ENCODE measurements at places on chromosomes 11 and 22.

- DNase-seq = no peak
These were observed 41.0 kb upstream of the RASSF10 start for GRCh38 chr11:12968101-12968500.

GRCh38 chr11:114019046-114019445, 40.5 kb upstream of the ZBTB16 start:
- no peak for DNase-seq

GRCh38 chr11:104881117-104881794, 17.0 kb downstream of the CASP12 start:
- no peak for DNase-seq

- DNase-seq = no peak
These were observed 31.7 kb upstream of the ABCC8 start for GRCh38 chr11:17508306-17508705.

DNA sequence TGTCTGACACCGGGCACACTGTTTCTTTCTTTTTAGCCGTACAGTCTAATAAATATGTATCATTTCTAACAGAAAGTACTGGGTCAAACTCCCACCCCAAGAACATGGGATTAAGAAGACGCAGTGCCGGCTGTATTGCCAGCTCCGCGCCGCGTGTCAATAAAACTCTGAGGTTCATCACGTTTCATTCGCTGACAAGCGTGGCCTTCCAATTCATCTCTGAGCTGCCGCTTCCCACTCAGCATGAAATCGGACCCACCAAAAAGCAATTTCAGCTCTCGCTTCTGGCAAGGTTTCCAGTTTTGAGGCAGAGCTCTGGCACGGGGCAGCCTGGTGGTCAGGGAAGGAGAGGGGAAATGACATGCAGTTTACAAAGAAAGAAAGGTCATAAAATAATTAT, 819.8 kb downstream of the OPCML start:
- DNase-seq = no peak

DNA sequence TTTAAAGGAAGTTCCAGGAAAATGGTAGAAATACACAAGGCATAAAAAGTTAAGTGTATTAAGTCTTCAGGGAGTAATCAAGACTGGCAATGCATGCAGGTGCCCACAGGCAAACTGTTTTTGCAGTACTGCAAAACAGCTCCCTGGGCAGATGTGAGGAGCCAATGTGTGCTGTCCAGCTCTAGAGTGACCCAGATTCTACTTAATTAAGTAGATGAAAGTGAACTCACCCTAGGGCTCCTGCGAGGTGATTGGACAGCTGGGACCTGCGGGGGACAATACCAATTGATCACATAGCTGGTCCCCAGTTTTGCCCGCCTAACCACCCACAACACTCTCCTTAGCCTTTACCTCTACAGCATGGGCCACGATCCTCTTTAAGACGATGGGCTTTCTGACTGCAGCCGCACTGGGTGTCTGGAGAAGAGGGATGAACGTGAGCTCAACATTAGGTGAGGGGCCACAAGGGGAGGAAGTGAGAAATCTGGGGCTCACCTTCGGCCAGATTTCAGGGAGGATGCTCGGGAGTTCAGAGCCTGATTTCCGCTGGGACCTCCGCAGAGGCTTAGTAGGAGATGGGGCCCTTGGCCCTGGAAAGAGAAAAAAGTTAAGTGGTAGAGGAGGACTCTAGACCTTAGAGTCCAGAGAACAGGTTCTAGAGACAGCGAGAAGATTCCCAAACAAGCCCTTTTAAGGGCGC, 556 bp downstream of the CDCA5 start:
- DNase-seq = no peak

DNA sequence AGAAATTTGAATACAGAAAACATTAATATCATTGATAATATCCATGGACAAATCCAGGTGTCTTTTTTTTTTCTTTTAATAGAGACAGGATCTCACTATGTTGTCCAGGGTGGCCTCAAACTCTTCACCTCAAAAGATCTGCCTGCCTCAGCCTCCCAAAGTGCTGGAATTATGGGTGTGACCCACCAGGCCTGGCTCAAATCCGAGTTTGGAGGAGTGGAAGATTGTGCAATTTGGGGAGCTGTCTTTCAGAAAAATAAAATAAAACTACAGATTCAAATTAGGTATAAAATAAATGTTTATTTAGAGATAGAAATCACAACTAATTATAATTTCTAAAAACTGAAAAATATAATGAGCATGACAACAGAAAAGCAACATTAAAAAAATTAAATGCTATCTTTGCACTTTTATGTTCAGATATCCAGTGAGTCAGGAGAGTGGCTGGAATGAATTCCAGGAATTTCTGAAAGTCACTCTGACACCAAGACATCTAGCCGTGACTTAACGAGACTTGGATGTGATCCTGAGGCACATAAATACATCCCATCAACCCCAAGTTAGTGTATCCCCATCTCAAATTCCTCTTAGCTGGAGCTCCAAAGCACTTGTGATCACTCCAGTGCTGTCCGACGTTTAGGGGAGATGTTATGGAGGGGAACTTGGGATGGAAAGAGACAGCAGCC, 128.6 kb upstream of the THY1 start:
- peak; percentile 17 for DNase-seq

DNA sequence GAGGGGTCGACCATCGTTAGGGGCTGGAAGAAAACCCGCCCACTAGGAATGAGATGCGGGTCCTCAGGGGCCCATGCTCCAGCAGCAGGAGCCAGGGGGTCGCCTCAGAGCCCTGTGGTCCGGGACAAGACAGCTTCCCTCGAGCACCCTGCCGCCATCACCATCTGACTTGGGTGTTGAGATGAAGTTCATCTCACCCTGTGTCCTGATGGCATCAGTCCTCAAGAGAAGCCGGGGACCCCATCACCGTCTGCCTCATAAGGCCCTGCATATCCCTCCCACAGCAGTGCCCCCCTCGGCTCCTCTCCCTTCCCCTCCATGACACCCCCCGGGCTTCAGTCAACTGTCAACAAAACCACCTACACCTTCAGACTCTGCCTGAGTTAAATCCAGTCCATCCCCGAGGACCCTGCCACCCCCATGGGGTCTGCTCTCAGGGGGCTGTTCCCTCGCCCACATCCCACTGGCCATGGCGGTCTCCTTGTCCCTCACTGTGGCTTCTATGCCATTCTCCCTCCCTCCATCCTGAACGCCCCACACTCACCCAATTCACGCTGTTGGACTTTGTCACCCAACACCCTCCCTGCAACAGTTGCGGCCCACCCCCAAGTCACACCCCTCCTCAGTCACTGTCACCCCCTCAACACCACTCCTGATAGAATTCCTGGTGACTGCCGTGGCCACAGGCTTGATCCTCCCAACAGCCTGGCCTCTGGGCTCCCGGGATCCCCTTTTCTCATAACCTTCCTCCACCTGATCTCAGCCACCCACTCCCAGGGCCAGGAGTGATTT, 87.7 kb upstream of the RTL6 start:
- DNase-seq = peak; percentile 20

All from endodermal cell (in vitro differentiated cells).